ENCODE measurements at places on chromosomes 12 and 14.

GRCh38 chr12:84497819-84498218 lies 414.8 kb downstream of the SLC6A15 start:
- DNase-seq = no peak

- no peak for DNase-seq
These were observed 327.2 kb downstream of the RAD51B start for GRCh38 chr14:68146818-68147217.

DNA sequence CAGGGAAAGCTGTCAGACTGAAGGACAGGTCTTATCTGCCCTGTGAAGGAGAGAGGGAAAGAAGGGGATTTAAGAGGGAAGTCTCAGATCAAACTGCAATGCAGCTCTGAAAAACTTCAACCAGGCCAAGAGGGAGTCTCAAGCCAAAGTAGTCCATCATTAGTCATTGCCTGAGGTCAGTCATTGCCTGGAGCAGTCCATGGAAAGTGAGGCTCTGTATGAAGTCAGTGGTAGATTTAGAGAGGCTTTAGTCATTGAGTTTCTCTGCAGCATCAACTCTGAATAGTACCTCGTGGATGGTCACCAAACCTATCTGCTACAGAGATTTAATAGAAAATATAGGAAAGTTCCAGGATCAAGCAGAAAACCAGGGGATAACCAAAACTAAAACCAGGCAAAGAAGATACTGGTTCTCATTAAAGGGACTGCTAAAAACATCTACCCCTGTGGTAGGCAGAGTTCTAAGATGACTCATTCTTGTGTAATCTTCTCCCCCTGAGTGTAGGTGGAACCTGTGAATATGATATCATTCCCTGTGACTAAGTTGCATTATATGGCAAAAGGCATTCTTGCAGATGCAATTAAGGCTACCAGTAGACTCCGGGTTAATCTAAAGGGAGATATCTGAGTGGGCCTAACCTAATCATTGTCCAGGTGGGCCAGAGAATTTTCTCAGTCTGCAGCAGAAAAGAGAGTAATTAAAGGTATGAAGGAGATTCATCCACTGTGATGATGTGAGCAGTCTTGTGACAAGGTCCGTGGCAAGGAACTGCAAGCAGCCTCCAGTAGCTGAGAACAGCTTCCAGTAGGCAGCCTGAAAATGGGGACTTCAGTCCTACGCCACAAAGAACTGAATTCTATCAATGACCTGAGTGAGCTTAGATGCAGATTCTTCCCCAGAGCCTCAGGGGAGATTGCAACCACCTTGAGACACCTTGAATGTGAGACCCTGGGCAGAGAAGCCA lies 123.1 kb downstream of the GALC start:
- no peak for DNase-seq

GRCh38 chr14:92325835-92326234 lies 2.9 kb downstream of the SLC24A4 start:
- DNase-seq = no peak

- no peak for DNase-seq
These were observed 12.4 kb downstream of the SMIM41 start for GRCh38 chr12:52091869-52092268.

DNA sequence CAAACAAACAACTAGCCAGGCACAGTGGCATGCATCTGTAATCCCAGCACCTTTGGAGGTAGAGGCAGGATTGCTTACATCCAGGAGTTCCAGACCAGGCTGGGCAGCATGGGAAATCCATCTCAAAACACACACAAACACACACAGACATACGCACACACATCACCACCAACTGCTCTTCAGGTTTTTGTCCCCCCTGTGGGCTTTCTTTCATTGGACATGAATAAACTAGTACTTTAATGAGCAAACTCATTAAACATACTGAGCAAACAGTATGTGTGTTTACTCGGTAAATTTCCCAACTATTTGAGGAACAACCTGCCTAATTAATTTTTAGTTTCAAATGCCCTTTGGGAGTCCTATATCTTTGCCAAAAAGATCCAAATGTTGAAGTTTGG lies 10.1 kb upstream of the RASSF3 start:
- DNase-seq = no peak

Measured in adrenal gland (tissue), 19 donors.